ENCODE measurements at places on chromosomes 5 and 9.

DNA sequence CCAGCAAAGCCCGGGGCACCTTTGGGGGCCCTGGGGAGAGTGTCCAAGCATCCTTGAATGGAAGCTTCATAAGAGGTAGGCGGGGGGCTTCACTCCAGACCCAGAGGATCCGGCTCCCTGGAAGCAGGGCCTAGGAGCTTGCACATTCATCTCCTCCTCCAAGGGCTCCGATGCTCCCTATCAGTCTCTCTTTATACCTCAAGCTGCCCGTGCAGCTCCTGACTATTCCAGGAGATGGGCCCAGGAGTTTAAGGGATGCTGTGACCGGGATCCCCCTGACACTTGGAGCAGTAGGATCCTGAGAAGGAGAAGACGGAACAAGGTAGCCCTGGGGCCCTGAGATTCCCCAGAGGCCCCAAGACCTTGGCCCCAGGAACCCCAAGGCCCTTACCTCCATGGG is 25.9 kb downstream of the CSF1R start:
- DNase-seq: no peak

DNA sequence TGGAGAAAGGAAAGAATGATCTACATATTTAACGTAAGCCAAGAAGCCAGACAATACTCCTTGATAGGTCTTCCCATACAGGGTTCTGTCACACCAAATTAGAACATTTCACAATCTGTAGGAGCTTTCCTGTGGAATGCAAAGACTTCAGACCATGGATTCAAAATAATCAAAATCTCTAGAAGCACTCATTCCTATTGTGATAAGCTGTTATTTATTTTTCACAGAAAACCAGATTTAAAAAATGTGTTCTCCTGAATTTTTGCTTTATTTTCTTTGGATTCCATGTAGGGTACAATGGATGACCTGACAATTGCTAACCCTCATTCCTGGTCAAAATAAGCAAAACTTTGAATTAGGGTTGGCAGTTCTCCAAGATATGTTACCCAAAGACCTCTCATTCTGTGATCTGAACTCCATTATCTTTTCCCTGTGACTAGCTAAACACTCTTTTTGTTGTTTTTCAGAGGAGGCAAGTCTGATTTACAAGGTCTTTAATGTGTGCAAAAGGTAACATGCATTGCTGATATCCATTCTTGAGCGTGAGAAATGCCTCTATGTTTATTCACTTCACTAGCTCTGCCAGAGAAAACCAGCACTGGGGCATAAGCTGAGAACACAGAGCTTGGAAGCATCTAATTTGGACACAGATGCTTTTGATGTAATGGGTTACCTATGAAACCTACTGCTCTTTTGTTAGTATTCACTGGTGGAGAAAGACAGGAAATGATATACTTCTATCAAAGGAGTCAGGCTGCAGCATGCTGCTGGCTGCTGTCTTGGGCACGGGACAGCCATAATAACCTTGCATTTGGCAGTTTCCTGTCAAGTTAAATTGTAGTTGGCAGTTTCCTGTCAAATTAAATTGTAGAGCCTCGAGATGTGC is 31.4 kb downstream of the ACTBL2 start:
- DNase-seq: no peak

GRCh38 chr5:31783086-31783645 is 144.2 kb downstream of the PDZD2 start:
- no peak for DNase-seq

GRCh38 chr5:4048398-4048797 is 452.8 kb downstream of the IRX1 start:
- DNase-seq: no peak

DNA sequence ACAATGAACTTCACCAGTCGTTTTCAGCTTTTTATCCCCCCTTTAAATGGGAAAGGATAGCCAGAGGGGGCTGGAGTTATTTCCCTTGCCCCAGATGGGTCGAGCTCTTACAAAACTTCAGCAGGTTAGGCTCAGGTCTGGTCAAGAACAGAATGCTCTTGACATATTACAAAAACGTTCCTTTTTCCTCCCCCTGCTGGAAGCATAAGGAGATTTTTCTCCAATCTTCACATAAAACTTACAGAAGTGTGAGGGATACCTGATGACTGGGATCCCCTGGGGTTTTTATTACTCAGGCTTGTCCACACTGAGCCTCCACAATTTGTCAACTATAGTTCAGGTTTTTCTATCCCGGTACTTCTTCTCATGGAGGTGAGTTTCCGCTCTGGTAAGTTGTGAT is 60.8 kb downstream of the CSF2 start:
- DNase-seq: no peak

- no peak for DNase-seq
Observed at GRCh38 chr9:106619211-106619610, 243.8 kb upstream of the ZNF462 start.

DNA sequence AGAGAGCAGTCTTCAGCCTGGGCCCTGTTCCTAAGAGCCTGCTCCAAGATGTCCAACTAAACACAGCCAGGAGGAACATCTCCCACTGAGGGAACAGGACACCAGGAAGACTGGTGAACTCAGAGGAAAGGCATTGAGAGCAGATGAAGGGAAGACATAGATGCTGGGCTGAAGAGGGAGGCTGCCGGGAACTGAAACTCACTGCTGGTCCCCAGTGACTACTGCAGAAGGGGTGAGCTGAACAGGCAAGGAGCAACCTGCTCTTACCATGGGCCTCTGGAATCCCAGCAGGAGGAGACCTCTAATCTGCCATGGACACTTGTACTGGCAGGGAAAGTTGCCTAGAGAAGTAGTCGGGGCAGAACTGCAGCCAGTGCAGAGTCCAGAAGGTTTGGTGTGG is 95.7 kb downstream of the TRPM3 start:
- no peak for DNase-seq

DNA sequence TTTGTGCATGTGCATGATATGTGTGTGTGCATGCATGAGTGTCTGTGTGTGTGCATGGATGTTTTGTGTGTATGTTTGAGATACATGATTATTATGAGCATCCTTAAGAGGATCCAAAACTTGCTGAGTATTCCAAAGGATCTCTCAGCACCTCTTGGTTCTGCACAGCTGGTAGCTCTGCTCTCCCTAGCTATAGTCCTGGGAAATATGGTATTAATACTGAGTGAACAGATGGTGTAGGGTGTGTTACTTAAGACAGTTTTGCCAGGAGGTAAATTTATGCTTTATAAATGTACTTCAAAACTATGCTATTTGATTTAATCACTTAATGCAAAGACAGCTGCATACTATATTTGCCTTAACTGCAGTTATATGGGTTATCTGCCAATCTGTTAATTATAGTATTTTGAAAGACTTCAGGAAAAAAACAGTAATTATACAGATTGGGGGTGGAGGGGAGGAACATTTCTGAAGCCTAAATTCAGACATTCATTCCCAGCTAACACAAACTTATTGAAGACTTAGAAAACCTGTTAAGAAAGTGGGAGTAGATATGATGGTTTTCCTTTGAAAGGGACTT is 215.5 kb downstream of the MPDZ start:
- no peak for DNase-seq

DNA sequence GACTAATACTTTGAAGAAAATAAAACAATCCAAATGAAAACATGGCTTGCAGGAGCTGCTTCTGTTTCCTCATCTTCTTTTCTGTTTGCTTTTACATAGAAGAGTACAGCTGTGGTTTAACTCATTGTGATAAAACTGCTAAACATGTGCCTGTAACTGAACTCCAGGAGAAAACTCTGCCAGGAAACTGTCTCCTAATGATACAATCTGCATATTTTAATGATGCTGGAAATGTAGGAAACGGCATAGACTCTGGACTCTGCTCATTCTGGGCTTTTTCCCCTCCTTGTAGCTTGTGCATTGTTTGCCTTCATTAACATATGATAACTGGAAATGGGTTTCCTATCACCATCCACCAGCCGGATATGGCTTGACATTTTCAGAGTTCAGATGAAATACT is 813.3 kb upstream of the WWC1 start:
- no peak for DNase-seq

- DNase-seq: no peak
Observed at GRCh38 chr5:80711938-80712337, 57.2 kb upstream of the DHFR start.

DNA sequence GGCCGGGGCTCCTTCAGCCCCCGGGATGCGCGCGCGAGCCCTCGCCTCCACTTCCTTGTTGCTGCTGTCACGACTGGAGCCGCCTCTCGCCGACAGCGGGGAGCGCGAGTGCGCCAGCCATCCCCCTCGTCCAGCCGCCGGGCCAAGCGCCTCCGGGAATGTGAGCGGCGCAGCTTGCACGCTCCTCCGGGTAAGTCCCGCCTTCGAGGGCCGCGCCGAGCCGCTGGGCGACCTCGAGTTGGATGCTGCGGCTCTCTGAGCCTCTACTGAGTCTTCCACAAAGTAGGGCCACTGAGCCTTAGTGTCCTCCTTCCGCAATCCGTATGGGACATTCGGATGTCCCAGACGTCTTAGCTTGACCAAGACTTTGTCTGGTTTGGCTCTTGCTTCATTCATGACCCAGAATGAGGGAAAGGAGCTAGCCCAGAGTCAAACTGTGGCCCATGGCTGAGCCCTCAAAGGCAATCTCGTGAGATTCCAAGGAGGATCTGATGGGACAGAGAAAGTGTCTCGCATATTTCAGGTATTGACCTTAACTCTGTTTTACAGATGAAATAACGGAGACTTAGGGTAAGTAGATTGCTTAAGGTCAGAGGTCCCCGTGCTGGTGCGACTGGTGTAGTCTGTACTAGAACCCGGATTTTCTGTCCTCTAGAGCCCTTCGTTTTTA is 586 bp downstream of the HMGXB3 start:
- DNase-seq: peak; percentile 53

DNA sequence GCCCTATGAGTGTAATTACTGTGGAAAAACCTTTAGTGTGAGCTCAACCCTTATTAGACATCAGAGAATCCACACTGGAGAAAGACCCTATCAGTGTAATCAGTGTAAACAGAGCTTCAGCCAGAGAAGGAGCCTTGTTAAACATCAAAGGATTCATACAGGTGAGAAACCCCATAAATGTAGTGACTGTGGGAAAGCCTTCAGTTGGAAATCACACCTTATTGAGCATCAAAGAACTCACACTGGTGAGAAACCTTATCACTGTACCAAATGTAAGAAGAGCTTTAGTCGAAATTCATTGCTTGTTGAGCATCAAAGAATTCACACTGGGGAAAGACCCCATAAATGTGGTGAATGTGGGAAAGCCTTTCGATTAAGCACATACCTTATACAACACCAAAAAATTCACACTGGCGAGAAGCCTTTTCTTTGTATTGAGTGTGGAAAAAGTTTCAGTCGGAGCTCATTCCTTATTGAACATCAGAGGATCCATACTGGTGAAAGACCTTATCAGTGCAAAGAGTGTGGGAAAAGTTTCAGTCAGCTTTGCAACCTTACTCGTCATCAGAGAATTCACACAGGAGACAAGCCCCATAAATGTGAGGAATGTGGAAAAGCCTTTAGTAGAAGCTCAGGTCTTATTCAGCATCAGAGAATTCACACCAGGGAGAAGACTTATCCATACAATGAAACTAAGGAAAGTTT is 9.9 kb downstream of the ZNF189 start:
- DNase-seq: no peak

DNA sequence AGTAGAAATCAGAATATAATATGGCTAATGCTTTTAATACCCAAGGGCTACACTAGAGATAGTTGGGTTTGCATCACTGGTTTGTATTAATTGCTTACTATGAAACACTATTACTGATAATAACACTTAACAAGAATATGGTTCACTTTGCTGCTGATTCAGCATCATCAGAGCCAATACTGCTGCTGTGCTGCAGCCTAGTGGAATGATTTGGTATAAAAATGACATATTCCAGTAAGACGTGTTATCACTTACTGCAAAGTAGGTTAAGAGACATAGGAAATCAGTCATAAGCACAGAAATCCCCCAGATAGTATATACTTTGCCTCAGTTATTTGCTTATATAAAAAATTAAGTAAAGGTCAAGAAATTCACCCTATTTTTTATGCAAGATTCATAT is 2.8 kb downstream of the CDH10 start:
- DNase-seq: no peak

GRCh38 chr9:123695386-123695785 is 234.5 kb downstream of the DENND1A start:
- no peak for DNase-seq

- DNase-seq: no peak
Observed at GRCh38 chr9:92173318-92173717, 58.1 kb upstream of the SPTLC1 start.

- DNase-seq: no peak
Observed at GRCh38 chr9:71243951-71244350, 122.5 kb upstream of the TRPM3 start.

DNA sequence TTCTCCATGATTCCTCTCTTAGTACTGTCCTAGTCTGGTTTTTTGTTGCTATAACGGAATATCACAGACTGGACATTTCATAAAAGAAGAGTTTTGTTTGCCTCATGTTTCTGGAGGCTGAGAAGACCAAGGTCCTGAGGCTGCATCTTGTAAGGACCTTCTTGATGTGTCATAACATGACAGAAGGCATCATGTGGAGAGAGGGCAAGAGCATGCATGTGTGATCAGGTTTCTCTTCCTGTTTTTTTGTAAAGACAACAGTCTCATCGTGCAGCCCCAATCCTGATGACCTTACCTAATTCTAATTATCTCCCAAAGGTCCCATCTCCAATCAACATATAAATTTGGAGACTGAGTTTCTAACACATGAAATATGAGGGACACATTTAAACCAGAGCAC is 108.4 kb downstream of the MSX2 start:
- DNase-seq: no peak

DNA sequence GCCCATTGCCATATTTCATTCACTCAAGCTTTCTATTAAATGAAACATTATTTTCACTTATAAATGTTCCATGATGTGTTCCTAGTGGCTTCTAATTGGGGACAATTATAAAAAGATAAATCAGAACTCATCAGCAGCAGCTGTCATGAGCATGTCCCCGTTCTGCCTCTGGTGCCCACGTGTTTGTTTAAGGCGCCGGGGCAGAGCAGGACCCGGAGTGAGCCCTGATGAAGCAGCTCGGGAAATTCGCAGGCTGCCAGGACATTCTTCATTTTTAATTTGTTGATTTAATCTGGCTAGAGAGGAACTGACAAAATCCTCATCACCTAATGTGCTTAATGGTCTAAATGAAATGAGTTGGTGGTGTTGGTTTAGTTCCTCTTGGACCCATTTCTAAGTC is 475.0 kb downstream of the CTNND2 start:
- no peak for DNase-seq

DNA sequence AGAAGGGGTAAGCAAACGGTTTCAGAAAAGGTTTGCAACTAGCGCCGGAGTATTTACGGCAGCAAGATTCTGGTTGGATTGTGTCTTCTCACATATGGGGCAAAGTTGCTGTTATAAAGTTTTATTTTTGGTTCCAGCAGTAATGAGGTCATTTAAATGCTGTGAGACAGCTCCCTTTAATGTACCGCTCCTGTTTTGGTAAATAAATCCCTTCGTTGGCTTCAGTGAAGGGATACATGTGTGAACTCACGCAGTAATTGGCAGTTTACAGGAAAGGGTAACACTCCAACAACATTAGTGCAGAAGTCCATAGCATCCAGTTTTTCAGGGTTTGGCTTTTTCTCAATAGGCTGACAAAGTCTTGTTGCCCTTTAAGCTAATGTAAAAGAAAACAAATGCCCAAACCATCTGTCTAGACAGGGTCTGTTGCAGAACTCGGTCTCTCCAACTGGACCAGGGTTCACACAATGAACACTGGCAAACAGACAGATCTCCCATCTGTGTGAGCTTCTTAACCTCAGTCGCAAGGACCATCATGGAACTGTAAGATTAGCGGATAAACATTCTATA is 184.0 kb downstream of the GOLPH3 start:
- no peak for DNase-seq

- no peak for DNase-seq
Observed at GRCh38 chr5:65127161-65127901, 354.4 kb downstream of the ADAMTS6 start.

- DNase-seq: no peak
Observed at GRCh38 chr9:88920645-88921044, 70.6 kb upstream of the S1PR3 start.

Measured in activated naive CD4-positive, alpha-beta T cell treated with Interleukin-2 at 50 U/mL for 16 hours (primary cell).